CD8-positive, alpha-beta T cell (primary cell): ENCODE measurements at places on chromosomes 2 and 18. TPM values are rescaled to one million over a fixed set of nuclear protein-coding genes. Genes with fewer than 3 reads are reported as not detected.

DNA sequence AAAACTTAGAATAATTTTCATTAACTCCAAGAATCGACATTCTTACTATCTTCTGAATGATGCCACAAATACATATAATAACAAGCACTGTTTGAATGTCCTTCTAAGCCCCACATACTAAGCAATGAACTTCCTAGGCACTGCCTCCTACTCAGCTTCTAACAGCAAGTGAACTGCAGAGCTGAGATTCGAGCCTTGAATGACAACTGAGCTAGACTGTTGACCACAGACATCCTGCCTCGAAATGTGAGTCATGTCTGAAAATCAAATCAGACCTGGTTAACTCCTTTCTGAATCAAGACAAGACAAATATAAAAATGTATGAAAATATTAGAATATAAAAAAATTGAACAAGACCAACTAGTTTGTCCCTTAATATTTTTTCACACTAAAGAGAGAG, 108.1 kb downstream of the MYT1L start:
- DNase-seq, result no peak

DNA sequence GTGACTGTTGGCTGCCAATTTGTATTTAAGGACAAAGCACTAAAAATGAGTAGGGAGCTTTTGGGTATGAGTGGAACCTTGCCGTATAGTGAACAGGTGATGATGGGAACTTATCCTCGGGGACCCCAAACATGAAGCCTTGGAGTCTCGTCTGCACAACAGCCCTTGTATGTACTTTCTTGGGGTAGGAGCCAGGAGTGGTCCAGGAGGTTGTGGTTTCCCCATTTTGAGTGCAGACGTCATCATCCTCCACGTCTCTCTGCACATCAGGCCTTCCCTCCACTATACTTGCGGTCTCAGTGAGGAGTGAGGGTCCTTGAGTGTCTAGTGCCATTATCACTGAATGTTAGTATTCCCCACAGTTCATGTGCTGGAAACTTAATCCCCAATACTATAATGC, 101.5 kb upstream of the HS6ST1 start:
- no peak for DNase-seq

Gene PDE1A
- total RNA-seq, result not detected

Gene C1QL2
- total RNA-seq, result not detected

- no peak for DNase-seq
Observed at GRCh38 chr2:195672674-195673073, 15.6 kb downstream of the SLC39A10 start.

GRCh38 chr2:17661460-17661859, 92.2 kb downstream of the SMC6 start:
- DNase-seq, result no peak

- no peak for DNase-seq
Observed at GRCh38 chr2:960061-960736, 9.6 kb downstream of the SNTG2 start.

DNA sequence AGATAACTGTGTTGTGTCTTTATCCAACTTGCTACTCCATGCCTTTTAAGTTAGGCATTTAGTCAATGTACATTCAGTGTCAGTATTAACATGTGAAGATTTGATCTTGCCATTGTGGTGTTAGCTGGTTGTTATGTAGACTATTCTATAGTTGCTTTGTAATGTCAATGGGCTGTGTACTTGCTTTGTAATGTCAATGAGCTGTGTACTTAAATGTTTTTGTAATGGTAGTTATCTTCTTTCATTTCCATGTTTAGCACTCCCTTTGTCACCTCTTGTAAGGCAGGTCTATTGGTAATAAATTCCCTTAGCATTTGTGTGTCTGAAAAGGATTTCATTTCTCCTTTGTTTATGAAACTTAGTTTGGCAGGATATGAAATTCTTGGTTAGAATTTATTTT, 53.4 kb downstream of the MC4R start:
- no peak for DNase-seq

Gene ZBTB14
- total RNA-seq, result 21.6 TPM
